ENCODE measurements at places on chromosomes 1 and 21. TPM values are rescaled to one million over a fixed set of nuclear protein-coding genes. Genes with fewer than 3 reads are reported as not detected.

SPAG17 gene
- total RNA-seq: not detected

PYHIN1 gene
- total RNA-seq: 5.6 TPM

ADGRL4 gene
- 54.9 TPM for total RNA-seq

NKAIN1 gene
- not detected for total RNA-seq

CPLANE2 gene
- total RNA-seq: 7.4 TPM

DEPDC1 gene
- total RNA-seq: 18.1 TPM

OPRD1 gene
- 0.07 TPM for total RNA-seq

AGBL4 gene
- total RNA-seq: not detected

FAM177B gene
- total RNA-seq: not detected

RXFP4 gene
- total RNA-seq: not detected

COL8A2 gene
- total RNA-seq: 5.4 TPM

GRIK1 gene
- total RNA-seq: not detected

GRCh38 chr21:28828981-28829380 lies 163.7 kb downstream of the LTN1 start:
- no peak for DNase-seq

GRCh38 chr1:116498789-116499628 lies 71.8 kb downstream of the CD58 start:
- DNase-seq: peak; percentile 26

DNA sequence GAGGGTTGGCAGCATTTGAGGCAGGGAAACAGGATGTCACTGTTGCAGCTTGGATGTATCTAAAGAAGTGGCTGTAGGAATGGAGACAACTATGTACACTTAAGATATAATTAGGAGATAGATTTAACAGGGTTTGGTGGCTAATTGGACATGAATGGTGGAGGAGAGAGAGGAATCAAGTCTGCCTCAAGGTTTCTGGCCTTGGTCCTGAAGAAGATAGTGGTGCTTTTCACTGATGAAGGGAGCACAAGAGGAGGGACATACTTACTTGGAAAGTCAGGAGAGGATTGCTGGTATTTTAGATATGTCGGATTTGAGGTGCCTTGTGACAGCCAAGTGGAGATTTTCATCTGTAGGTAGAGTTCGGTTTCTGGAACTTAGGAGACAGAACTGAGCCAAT lies 123.9 kb downstream of the ST6GALNAC3 start:
- DNase-seq: no peak

- DNase-seq: no peak
Observed at GRCh38 chr1:185560760-185561159, 173.4 kb upstream of the HMCN1 start.

DNA sequence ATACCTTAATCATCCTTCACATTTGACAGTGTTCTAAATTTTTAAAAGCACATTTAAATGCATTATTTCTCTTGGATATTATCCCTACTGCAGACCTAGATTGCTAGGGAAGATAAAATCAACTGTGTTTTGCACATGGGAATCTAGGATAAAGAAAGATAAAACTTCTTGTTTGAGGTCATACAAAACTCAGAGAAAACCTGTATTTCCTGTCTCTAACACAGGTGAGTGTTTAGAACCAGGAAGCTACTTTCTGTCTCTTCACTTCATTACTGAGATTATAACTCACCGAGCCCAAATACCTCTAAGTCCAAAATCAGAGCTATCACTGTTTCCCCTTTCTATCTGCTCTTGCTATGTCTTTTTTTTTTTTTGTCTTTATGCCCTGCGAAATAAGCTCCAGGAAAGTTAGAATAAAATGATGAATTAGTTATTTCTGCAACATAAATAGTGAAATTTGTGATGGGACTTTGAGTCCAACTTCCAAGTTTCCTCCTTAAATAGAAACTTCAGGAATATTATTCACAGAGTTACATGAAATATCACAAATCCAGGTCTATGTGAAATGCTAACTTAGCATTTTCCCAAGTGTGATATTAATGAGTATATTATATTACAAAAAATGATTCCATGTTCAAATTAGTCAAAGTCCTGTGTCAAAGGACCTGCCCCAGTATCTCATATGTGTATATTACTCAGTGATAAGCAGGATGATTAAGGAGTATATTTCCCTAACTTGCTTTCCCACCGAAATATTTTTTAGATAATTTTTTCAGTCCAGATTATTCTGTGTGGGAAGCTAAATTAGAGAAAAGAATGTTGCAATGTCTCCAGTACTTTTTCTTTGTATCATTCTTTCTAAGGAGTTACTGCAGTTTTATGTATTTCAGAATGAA lies 226.4 kb downstream of the PLA2G4A start:
- DNase-seq: no peak

GRCh38 chr21:25772686-25773085 lies 37.9 kb downstream of the GABPA start:
- no peak for DNase-seq

GRCh38 chr1:46592823-46593222 lies 11.2 kb downstream of the MKNK1 start:
- DNase-seq: no peak

- no peak for DNase-seq
Observed at GRCh38 chr1:212769459-212770167, 22.0 kb downstream of the NSL1 start.

DNA sequence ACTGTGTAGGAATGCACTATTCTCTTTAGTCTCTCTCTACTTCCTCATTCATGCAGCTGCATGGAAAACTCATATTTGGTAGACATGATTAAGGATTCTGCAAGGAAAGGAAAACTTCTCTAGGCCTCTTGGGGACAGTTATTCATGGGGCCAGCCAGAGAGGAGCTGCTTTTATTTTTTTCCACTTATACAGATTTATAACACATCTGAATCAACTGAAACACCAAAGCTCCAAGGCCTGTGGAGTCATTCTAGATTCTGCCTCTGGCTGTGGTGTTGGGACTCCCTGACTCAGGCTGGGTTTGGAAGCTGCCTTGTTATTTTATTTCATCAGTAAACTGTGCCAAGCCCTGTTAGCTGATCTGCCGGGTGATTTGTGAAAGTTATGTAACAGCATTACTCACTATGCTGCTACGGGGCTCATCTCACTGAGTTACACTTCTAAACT lies 83.9 kb upstream of the EDEM3 start:
- peak; percentile 88 for DNase-seq

DNA sequence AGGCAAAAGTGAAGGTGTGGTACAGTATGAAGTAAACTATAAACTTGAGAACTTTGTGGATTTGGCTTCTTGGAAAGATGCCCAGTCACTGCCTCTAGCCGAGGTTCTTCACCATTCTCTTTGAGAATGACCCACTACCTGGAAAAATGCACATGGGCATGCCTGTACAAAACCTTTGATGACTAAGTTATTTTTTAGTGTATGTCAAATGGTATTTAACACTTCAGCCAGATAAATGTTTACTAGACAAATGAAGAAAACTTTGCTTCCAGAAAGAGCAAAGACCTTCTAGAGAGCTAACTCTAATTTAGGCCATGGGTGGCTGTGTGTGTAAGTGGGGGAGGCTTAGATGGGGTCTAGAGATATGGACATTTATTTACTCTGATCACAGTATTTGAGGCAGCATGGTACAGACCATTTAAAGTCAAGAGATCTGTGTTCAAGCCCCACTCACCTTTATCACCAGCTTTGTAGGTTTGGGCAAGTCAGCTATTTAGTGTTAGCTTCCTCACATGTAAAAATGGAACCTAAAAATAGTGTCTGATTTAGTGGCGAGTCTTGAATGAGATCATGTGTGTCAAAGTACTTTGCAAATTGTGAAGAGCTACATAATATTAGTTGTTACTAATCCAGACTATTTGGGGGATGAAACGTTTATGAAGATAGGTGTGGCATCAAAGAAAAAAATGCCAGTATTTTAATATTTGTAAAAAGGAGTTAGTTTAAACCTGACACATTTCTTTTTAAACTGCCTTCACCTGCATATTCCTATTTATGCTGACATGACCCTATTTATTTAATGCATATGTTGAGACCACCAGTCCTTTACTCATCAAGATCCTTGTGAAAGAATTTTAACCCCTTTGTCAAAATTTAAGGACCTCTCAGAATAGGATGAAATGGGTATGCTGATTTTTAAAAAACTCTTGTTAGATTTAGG lies 20.2 kb downstream of the NFYC start:
- DNase-seq: no peak

- no peak for DNase-seq
Observed at GRCh38 chr1:204359474-204360255, at the start of gene PLEKHA6. TSS of gene PLEKHA6 (minus strand) at chr1:204359929. CDS start at chr1:204273727, 86,202 bp downstream.

DNA sequence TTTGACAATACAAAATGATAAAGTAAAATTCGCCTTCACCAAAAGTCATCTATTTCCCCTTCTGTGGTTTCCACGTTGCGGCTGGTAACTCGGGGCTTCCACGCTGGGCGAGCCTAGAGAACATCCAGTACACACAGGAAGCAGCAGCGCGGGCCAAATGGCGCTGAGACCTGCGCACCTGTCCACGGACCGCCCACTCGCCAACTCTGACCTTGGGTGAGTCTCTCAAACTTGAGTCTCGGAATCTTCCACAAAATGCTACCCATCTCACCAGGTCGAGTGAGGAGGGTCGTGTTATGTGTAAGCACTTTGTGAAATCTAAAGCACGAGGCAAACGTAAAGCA lies 820 bp upstream of the TTF2 start:
- no peak for DNase-seq

DNA sequence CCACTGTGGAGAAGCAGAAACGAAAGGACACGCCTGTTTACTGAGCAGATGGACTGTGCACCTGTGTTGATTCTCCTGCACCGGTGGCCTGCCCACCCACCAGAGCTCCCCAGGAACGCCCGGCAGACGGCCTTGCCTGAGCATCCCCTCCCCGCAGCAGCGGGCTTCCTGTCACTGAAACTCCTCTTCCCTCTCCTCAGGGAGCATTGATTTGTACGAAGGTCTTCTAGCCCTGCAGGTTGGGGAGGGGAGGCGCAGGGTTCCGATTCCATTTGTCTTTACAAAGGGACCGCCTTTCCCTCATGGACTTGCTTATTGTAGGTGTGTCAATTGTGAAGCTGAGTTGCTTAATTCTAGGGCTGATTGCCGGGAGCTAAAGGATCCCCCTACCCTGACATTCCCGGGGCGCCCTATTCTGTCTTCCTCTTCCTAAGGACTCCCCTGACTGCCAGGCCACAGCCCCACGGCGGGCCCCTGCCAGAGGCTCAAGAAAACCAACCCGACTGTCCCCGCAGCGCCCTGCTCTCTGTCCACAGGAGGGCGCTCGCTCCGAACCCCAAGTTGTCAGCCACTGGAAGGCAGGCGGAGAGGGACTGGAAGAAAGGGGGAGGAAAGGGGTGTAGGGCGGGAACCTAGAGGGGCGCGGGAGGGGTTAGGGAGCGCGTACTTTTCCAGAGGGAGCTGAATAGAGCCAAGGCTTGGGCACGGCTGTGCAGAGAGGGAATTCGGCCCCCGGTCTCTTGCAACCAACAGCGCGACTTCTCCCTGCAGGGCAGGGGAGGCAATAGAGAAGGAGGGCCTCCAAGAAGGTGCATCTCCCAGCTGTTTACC lies 2.8 kb downstream of the S100A6 start:
- peak; percentile 91 for DNase-seq

GRCh38 chr1:31981972-31982371 lies 31.7 kb upstream of the KHDRBS1 start:
- DNase-seq: no peak

- no peak for DNase-seq
Observed at GRCh38 chr1:36737038-36737555, 254.4 kb upstream of the CSF3R start.

DNA sequence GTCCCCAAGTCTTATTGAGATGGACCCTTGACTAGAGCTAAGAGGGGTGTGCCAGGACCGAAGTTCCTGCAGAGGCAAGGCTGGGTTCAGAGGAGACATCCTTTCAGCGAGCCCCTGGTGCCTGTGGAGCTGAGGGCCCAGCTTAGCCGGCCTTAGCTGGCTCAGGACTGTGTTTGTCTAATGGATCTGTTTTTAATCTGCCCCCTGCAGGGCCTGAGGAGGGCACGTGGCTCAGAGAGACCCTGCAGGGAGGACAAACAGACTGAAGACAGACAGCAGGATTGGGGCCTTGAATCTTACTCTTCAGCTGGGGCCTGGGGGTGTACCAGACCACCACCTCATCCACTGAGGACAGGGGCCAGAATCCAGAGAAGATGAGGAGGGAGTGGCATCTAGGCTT lies 1.6 kb downstream of the CRABP2 start:
- DNase-seq: no peak

- DNase-seq: no peak
Observed at GRCh38 chr1:172704001-172704400, 45.1 kb downstream of the FASLG start.

DNA sequence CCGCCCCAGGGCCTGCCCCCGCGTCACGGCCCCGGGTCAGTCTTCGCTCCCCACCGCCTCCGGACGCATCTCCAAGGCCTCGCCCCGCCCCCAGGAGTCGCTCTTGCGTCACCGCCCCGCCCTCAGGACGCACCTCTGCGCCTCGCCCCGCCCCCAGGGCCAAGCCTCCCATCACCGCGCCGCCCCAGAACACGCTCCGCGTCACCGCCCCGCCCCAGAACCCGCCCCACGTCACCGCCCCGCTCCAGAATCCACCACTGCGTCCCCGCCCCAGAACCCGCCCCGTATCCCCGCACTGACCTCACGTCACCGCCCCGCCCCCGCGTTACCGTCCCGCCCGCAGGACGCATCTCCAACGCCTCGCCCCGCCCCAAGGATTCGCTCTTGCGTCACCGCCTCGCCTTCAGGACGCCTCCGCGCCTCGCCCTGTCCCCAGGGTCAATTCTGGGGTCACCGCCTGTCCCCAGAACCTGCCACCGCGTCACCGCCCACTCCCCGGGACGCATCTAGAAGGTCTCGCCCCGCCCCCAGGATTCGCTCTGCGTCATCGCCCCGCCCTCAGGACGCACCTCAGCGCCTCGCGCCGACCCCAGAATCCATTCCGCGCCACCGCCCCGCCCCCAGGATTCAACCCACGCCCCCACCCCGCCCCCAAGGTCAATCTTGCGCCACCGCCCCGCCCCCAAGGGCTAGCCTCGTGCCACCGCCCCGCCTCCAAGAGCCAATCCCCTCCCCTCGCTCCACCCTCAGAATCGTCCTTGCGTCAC lies 451 bp upstream of the CASP9 start:
- peak; percentile 100 for DNase-seq

DNA sequence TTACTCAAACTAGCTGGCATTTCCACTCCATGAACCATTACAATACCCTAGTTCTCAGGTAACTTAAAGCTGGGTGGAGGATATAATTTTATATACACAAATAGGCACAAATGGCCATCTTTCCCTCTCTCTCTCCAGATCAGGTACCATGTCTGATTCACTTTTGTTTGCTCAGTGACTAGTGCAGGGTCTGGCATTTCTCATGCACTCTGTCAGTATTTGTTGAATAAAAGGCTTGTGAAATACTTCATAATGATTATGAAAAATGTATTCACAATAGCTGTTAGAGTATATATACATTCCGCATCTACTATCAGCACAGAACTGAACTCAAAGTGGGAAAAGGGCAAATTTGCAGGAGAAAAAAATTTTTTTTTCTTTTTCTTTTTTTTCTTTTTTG lies 510.2 kb upstream of the USP24 start:
- no peak for DNase-seq
